ENCODE measurements at places on chromosomes 13 and 19.
A peak's percentile ranks its signal among the peaks of the same experiment; 100 is the strongest.

DNA sequence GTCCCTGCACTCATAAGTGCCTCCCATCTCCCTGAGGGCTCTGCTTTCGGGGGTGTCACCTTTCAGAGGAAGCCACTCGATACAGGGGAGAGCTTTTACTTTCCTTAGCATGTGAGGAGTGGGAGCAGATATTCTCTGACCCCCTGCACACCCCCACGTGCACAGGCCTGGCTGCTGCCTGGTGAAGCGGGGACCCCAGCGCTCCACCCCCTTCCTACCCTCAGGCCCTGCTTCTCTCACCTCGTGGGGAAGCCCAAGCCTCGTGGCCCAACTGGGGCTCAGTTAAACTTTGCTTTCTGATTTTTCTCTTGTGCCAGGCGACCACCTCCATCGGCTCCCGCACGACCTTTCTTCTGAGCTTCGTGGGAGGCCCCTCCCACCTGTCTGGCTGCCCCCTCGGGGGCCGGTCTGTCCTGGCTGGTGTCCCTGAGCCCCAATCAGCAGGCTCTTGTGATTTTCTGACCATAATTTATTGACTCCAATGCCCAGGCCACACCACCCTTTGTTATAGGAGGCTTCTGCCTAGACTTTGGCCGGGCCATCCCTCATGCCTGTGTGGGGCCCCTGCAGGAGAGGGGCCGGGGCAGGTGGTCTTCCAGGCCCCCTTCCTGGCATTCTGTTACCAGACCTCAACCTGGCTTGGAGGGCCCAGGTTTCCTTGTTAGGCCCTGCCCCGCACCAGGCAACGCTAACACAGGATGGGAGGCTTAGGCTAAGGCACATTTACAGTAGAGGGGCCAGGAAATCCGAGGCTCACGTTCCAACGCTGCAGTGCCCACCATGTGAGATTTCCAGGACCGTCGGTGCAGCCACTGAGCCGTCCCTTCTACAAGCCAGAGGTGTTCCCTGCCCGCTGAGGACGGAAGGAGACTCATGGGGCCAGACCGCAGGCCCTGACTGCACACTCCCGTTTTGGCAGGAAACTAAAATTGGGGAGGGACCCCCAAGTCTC is 3.7 kb downstream of the TMED1 start:
- DNase-seq = no peak

GRCh38 chr13:29749401-29750182 is 100.8 kb downstream of the UBL3 start:
- no peak for DNase-seq

DNA sequence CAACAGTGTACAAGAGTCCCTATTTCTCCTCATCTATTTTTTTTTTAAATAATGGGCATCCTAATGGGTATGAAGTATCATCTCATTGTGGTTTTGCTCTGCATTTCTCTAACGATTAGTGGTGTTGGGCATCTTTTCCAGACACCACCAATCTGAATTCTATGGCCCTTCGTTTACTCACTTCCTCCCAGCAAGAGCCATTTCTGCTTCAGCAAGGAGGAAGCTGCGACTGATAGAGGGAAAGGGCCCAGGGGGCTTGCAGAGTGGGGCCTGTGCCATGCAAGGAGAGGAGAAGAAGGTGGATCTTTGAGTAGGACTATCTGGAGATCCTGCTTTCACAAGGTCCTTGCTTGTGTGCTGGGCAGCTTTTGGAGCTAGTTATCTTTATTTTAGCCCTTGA is 58.0 kb downstream of the USPL1 start:
- no peak for DNase-seq

DNA sequence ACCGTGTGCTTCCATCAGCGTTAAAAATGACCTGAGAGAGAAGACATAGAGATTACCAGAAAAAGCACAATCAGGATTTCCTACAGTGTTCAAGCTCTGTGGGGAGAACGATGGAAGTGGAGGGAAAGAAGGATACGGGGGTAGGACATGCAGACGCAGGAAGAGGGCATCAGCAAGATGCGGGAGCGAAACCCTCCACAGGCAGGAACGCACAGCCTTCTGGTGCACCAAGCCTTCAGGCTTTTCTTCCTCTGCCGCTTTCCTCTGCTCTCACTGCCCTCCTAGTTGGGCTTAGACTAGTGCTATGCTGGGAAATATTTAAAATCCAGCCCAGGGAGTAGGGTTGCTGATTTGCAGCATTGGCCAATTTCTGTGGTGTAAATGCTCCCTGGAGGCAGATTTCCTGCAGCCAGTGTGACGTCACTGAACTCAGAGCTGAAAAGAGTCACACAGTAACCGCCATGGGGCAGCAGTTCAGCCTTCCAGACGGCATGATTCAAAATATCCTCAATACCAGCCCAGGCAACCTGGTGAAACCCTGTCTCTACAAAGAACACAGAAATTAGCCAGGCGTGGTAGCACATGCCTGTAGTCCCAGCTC is 205.1 kb upstream of the SOX1 start:
- no peak for DNase-seq

DNA sequence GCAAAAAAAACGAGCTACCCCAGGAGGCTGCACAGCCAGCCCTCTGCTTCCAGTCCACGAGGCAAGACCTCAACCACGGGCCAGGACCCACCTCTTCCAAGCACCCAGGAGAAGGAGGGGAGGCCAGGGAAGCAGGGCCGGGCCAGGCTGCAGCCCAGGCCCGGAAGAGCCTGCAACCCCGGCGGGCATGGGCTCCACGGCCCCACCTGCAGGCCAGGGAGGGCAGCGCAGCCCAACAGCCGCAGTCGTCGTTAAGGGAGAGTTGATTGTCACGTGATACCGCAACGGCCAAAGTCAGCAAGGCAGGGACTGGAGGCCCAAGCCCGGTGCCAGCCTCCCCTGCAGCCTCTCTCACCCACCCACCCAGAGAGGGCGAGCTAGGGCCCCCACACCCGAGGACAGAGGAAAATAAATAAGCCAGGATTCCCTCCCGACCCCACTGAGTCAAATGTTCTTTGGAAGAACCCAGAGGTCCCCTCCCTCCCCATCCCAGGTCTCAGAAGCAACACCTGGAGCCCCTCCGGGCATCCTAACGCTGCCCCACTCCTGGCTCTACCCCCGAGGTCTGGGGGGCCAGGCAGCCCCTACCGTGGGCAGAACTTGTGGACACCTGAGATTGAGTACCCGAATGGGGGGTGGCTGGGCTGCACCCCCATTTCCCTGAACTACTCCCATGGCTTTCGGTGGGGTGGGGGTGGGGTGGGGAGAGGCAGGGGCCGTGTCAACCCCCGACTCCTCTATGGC is 5.2 kb upstream of the REXO1 start:
- DNase-seq = peak; percentile 91

DNA sequence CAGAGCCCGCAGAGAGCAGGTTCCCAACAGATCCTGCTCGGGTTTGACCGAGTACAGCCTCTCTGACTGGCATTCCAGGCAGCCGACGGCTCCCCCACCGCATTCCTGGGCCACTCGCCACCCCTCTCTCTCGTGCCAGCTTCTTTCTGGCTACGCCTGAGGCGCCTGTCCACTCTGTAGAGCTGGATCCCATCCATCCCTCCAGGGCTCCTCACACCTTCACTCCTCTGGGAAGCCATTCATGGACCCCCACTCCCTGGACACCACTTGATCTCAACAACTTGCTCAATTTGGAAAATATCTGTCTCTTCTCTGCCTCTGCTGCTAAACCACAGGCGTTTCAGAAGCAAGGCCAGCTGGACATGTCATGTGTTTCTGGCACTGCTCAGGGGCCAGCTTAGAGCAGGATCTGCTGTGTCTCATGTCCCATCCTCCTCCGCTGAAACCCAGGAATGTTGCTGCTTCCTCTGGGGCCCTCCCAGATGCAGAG is 30.6 kb upstream of the ATP1A3 start:
- no peak for DNase-seq

GRCh38 chr13:111551204-111551820 is 230.9 kb downstream of the TEX29 start:
- DNase-seq = no peak

- DNase-seq = no peak
Measured at GRCh38 chr19:58203814-58204475, 21.1 kb downstream of the ZNF274 start.

DNA sequence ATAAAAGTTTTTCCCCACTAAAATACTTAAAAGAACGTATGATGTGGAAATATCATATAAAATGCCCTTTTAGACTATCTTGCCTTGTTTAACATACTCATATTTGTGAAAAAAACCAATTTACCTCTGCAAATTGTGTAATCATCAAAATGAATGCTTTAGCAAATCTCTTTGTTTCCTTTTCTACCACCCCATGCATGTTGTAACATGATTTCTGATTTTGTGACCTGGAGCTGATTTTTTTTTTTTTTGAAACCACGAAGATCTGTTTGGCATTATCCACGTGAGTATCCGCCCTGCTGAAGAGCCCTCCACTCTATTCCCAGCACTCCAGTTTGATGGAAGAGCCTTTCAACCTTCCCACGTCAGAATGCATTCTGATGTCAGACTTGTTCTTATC is 245.8 kb upstream of the NBEA start:
- no peak for DNase-seq

DNA sequence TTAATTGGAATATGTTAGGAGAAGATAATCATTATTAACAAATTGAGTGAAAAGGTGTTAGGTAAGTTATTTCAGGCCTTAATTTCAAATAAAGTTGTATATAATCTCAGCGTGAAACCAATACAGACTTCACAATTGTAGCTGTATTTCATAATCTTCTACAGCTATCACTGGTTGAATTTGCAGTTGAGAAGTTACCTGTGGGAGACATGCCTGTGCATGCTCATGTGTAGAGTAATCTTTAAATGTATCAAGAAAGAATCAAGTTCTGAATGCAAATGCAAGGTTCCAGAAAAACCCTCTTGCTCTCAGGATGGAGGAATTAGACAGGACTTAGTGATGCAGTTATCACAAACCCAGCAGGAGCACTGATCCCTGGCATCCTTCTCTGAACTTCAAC is 938.4 kb upstream of the SLC10A2 start:
- no peak for DNase-seq

- DNase-seq = no peak
Measured at GRCh38 chr13:49569993-49570689, 15.2 kb downstream of the RCBTB1 start.

DNA sequence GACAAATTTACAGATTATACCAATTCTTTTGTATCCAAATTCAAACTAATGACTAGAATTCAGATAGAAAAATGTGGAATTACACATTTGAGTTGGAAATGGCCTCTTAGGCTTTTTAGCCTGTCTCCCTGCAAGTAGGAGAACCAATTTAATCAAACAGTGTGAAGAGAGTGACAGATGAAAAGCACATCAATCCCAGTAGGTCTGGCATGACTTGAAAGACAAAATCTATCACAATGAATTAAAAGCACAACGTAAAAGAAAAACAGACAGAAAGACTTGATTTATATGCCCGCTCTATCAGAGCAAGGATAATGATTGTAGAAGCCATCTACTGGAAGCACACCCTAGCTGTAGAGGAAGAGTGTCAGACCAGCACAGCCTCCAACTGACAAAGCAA is 1084.4 kb upstream of the SPRY2 start:
- DNase-seq = no peak

DNA sequence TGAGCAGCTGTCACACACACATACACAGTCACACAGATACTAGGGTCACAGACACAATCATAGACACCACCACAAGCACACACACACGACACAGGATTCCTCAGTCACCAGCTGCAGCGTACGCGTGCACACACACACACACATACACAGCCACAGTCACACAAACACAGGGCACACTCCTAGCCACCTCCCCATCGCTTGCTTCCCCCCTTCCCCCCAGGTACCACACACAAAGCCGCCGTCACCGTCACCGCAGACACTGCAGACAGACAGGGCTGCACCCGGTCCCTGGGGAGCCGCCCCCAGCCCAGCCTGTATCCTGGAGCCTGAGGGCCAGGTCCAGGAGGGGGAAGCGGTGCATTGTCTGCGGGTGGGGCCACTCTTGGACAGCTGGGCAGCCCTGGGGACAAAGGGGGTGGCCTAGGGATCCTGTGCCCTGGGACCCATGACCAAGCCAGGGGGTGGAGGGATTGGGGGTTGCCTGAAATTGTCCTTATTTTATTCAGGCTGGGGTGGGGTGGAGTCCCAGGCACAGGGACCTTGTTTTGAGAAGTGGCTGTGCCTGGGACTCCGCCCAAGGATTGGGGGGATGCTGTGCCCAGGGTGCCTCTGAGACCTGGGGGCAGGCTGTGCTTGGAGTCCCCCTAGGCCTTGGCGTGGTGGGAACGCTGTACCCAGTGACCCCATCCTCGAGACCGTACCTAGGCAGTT is 957 bp downstream of the NUMBL start:
- no peak for DNase-seq

GRCh38 chr13:49464621-49465325 is 20.7 kb downstream of the SETDB2 start:
- no peak for DNase-seq
